HuH-7 (cell line): ENCODE measurements at places on chromosomes 1 and 21.

DNA sequence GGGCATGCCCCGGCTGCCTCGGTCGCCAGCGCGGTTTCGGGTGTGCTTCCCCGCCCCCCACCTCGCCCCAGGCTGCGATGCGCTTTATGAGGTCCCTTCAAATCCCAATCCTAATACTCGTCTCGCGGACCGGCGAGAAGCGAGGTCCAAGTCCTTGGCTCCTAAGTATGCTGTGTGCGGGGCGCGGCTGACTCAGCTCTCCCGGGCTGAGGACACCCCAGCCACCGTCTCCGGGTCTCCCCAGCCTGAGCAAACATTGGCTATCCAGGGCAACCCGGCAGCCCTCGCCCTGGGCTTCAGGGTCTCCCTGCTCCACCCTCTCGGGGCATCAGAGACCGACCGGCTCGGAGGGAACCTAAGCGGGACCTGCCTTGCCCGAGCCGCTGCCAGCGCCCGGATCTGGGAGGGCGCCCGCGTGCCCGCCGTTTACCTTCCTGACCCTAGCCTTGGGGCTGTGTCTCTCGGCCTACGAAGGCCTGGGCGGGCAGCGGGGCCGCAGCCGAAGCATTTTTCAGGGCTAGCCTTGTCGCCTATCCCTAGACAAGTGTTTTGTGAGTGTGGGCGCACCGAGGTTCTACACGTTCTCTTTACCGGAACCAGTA is 1.2 kb downstream of the ITPKB start:
- no peak for DNase-seq

DNA sequence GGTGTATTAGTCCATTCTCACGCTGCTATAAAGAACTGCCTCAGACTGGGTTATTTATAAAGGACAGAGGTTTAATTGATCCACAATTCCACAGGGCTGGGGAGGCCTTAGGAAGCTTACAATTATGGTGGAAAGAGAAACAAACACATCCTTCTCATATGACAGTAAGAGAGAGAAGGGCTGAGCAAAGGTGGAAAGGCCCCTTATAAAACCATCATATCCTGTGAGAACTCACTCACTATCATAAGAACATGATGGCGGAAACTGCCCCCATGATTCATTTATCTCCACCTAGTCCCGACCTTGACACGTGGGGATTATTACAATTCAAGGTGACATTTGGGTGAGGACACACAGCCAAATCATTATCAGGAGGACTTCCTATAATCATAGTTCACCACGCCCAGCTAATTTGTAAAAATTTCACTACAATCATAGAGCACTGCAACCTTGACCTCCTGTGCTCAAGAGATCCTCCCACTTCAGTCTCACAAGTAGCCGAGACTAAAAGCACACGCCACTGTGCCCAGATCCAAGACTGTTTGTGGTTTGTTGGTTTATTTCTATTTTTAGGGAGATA is 164.9 kb downstream of the RERE start:
- DNase-seq: no peak

DNA sequence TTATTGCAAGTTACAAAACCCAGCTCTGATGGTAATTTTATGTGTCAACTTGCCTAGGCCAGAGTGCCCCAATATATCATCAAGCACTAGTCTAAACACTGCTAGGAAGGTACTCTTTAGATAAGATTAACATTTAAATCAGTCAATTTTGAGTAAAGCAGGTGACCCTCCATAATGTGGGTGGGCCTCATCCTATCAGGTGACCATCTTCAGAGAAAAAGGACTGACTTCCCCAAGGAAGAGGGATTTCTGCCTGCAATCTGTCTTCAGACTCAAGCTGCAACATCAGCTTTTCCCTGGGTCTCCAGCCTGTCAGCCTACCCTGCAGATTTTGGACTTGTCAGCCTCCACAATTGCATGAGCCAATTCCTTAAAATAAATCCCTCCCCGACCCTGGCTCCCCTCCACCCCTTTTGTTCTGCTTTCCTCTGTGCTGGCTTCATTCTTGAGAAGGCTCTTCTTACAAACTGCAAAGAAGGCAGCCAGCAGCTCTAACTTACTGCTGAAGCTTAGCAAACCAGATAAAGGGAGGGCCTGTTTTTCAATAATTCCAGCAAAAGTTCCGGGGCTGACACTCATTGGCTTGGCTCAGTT is 56.4 kb upstream of the RUNX3 start:
- DNase-seq: no peak

DNA sequence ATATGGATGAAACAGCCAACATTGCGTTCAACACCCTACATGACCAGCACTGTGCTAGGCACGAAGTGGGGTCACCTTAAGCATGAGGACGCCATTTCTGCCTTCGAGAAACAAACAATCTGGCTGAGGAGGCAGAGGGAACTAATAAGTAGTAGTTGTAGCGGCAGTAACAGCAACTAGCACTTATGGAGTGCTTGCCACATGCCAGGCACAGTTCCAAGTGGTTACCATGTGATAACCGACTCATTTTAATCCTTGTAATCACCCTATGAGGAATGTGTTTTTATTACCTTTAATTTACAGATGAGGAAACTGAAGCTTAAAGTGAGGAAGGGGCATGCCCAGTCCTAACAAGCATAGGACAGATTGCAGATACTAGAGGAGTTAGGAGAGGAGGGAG is 33.7 kb downstream of the KCND3 start:
- DNase-seq: no peak

GRCh38 chr1:198917226-198917625 is 278.4 kb downstream of the PTPRC start:
- DNase-seq: no peak

- DNase-seq: no peak
These were observed 63.9 kb downstream of the CAPN2 start for GRCh38 chr1:223776075-223776814.

GRCh38 chr1:29235955-29236711 is at the start of gene PTPRU:
Gene PTPRU (plus strand): TSS chr1:29236522. CDS start chr1:29236645, 123 bp downstream.
- DNase-seq: peak; percentile 87

- no peak for DNase-seq
These were observed 7.2 kb downstream of the TAL1 start for GRCh38 chr1:47224676-47225399.

GRCh38 chr1:11804666-11805421 is 920 bp downstream of the MTHFR start:
- DNase-seq: no peak

- DNase-seq: peak; percentile 28
These were observed 45.0 kb upstream of the DNAJC6 start for GRCh38 chr1:65264197-65264929.

GRCh38 chr1:175499595-175500382 is 243.6 kb downstream of the TNR start:
- no peak for DNase-seq

DNA sequence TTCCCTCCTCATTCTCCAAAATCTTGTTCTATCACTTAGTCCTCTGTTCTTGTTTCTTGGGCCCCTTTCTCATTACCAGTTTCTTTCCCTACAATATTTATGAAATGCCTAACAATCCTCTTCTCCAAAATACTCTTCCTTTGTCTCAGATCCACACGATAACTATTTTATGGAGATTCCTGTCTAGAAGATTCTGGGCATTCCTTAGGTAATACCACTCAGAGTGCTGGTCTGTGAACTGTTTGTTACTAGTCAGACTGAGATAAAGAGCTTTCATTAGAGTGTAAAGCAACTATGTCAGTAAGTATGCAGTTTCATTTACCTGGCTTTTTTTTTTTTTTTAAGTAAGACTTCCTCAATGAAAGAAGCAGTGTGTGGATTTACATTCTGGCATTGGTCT is 18.1 kb upstream of the RCOR3 start:
- no peak for DNase-seq

DNA sequence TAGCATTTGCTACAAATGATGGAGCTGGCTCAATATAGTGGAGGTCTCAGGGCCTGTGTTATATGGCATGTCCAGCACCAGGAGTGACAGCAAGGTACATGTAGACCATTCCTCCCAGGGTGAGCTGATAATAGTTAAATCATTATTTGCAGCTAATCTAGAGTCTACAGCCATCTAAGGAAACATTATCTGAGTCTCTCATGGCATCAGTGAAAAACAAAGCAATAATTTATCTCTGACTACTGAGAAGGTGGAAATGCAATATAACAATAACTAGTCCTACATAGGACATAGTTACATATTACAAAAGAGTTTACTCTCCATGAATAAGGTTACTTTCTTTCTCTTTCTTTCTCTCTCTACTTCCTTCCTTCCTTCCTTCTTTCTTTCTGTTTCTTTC is 143.4 kb upstream of the KCNK2 start:
- DNase-seq: no peak

DNA sequence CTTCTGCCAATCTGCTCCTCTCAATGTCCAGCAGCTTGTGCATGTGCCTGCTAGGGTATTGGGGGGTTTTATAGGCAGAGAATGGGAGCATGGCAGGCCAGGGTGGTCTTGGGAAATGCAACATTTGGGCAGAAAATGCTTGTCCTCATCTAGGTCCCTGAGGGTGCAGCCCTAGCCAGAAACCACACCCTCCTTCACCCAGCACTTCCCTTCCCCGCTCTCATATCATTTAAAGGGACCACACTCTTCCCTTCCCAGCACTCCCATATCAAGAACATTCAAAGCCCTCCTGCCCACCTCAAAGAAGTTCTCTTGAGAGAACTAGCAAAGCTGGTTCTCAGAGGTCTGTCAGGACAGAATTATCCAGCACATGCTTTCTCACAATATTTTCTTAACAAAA is 62.1 kb downstream of the HSD3B1 start:
- no peak for DNase-seq

- no peak for DNase-seq
These were observed 4.3 kb downstream of the FAM89A start for GRCh38 chr1:231035799-231036198.

DNA sequence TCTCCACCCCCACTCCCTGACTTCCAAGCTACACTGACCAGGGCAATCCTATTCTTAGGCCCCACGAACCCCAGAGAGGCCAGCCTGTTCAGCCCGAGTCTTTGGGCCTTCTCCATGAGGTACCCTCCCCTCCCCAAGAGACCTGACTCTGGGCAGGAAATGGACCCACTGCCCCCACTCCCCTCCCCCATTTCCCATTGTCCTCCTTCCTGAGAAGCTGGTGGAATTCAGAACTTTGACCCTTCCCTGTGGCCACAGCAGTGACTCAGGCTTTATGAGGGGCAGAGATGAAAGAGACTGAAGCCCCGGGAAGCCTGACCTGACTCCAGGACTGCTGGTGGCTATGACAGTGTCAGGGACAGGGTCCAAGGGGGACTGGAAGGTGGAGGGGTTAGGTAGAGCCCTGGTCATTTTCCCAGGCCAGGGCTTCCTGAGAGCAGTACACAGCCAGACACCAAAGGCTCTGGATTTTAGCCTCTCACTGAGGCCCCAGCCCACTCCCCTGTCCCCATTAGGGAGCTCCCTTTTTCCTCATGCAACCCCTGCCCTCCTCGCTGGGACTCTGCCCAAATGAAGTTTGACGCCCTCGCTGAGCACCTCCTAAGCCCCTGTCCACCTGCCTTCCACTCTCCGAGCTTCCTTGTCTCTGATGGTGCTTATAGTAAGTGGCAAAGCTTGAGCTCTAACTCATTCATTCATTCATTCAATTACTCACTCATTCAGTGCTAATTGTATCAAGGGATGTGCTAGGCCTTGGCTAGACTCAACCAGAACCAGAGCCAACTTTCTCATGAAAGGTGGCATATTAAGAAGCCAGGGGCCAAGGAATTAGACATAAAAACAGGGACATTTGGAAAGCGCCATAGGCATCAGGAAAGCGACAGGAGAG is 3.0 kb downstream of the CRYBG2 start:
- peak; percentile 81 for DNase-seq

- DNase-seq: no peak
These were observed 111.8 kb downstream of the OSBPL9 start for GRCh38 chr1:51728611-51729155.

DNA sequence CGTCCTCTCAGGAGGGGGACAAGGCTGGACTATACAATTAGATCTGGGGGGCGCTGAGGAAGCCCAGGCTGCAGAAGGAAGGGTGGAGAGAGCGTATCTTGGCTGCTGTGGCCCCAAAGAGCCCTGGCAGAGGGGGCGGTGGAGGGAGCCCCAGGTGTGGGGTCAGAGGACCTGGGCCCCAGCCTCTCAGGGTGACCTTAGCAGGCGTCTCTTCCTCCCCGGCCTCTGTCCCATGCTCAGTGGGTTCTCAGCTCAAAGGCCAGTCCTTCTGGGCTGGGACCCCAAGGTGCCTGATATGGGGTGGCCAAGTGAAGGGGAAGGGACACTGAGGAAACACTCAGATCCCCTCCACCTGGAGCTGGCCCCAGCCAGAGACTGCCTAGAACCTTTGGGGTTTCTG is 1.8 kb downstream of the FAM131C start:
- DNase-seq: no peak

DNA sequence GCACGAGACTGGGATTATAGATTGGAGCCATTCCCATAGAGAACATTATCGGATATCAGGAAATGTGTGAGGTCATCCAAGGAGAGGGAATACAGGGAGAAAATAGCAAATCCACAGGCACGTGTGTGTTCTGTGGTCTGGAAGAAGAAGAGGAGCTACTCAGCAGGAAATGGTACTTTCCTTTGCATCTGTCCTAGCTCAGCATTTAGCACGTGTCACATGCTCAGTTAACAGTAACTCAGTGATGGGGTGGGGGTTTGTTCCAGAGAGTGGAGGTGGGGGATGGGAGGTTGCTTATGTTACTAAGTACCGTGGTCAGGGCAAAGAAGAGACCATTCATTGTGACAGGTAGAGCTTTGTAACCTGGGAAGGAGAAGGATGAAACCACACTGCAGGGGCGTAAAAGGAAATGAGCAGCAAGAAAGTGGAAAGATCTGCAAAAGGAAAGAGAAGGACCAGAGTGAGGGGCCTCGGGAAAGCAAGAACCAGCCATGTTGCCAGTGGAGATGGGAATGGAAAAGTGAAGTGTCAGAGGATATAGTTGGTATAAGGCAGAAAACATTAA is 100.4 kb downstream of the ATP5PO start:
- no peak for DNase-seq

DNA sequence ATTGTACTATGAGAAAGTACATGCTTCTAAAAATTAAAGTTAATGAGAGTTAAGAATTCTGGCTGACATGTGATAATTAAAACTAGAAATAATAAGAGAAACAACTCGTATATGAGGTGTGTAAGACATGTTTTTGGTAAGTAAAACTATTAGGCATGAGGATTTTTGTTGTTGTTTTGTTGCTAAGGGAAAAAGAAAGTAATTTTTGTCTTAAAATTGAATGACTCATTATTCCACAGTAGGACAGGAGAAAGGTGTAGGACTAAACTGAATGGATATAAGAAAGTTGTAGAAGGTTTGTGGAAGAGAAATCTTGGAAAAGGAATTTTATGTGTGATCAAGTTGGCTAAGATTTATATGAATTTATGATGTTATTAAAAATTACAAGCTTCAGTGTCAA is 54.8 kb downstream of the TBX19 start:
- DNase-seq: no peak

DNA sequence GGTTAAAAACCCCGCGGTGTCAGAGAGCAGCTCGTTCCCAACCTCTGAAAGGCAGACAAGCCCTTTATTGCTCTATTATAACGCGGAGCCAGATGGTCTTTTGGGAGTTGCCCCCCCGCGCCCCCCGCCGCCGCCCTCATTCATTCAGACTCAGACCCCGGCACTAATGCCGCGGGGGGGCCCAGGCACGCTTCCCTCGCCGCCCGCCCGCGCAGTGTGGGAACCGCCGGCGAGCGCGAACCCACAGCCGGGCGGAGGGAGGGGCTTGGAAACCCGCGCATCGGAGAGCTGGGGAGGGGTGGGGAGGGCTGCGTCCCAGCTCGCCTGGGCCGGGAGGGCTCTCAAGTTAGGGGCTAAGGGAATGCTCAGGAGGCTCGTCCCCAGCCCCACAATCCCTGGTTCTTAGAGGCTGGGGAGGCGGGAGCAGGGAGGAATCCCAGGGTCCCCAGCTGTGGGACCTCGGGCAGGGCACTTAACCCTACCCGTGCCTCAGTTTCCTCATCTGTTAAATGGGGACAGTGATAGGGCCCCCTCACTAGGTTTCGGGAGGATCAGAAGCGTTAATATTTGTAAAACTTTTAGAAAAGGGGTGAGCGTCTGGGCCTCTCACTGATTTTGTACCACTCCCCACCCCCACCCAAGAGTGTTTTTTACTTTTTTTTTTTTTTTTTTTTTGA is 10.9 kb upstream of the HES5 start:
- no peak for DNase-seq
